Nasal cavity respiratory epithelium epithelial cell of viscerocranial mucosa (primary cell): ENCODE measurements at places on chromosomes 4 and X. TPM values are rescaled to one million over a fixed set of nuclear protein-coding genes. Genes with fewer than 3 reads are reported as not detected.

The MPP1 gene
- 0.34 and 4.3 TPM in 2 replicates for total RNA-seq

The RAB33A gene
- total RNA-seq = under 0.01 TPM in 1 of 2 replicates, not detected in the other

The GPAT3 gene
- total RNA-seq = 1.2 and 8.9 TPM in 2 replicates

The ETDB gene
- total RNA-seq = not detected in 2 replicates

The MAOB gene
- 2.5 TPM in 1 of 2 replicates, not detected in the other for total RNA-seq

The CTAG1A gene
- not detected in 2 replicates for total RNA-seq

The TMEM35A gene
- 0.14 TPM in 1 of 2 replicates, not detected in the other for total RNA-seq
